ENCODE measurements at places on chromosomes 2 and 18.

DNA sequence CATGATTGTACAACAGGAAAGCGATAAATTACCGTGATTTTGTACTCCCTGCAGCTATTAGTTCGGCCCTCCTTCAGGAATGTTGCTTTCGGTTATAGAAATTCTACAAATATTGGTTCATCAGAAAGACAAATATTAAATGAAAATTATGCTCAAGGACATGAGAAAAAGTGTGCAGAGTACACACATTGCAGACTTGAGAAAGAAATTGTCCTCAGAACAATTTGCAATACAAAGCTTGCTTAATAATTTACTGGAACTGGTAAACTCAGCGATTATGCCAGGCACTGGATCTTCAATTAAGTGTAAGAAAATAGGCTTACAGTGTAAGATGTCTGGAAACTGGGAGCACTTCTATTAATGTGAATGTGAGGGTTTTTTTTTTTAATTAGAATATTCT lies 45.9 kb downstream of the ABCG8 start:
- no peak for DNase-seq

GRCh38 chr2:74441690-74442482 lies at the start of gene RTKN:
Gene RTKN, minus strand, starts transcription at chr2:74441937. Its CDS starts 121 bp downstream, at chr2:74441816.
- DNase-seq: no peak

DNA sequence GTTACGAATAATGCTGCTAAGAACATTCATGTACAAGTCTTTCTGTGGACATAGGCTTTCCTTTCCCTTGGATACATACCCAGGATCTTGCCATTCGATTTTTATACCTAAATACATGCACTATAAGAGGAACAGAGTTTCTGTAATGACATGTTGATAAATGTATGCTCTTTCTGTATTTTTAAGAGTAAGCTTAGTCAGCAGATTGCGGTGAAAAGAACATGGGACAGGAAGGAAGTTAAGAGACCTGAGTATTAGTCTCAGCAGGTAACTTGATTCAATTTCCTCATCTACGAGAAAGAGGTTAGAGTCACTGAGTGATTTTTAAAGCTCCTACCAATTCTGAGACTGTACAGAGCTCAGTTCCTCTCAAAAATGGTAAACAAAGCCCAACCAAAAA lies 2.6 kb upstream of the TLK1 start:
- no peak for DNase-seq

DNA sequence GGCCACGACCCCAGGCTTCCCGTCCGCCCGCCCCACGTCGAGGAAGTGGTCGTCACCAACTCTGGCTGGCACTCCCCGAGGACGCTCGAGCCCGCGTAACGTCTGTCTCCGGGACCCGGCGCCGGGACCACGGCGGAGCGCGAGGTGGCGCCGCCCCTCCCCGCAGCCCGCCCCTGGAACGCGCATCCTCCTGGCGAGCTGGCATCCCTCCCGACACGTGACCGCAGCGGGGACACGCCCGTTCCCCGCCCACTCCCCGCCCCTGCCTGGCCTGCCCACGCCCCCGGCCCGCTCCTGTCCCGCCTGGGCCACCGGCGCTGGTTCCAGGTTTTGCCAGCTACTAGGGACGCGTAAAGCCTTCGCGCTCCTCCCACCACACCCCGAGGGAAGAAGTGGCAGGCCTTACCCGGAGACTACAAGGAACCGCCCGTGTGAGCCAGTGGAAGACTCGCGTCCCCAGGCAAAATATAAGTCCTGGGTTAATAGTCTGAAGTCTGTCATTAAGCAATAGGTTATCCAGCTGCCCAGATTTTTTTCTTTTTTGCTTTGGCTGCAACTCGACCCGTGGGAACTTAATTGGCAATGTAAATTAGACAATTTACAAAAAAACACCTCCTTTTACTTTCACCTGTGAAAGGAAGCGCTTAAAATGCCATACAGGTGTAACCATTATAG lies at the start of gene OSBPL1A:
OSBPL1A (minus strand) TSS at position 131 of the 675 bp plus-strand sequence. CDS start 20,291 bp downstream, outside the sequence.
- DNase-seq: peak; percentile 93

GRCh38 chr18:13797157-13797611 lies 26.8 kb upstream of the MC5R start:
- peak; percentile 19 for DNase-seq

- peak; percentile 68 for DNase-seq
Measured at GRCh38 chr2:152336119-152336853, 1.3 kb downstream of the FMNL2 start.

GRCh38 chr2:88659538-88659915 lies 31.9 kb upstream of the RPIA start:
- peak; percentile 58 for DNase-seq

DNA sequence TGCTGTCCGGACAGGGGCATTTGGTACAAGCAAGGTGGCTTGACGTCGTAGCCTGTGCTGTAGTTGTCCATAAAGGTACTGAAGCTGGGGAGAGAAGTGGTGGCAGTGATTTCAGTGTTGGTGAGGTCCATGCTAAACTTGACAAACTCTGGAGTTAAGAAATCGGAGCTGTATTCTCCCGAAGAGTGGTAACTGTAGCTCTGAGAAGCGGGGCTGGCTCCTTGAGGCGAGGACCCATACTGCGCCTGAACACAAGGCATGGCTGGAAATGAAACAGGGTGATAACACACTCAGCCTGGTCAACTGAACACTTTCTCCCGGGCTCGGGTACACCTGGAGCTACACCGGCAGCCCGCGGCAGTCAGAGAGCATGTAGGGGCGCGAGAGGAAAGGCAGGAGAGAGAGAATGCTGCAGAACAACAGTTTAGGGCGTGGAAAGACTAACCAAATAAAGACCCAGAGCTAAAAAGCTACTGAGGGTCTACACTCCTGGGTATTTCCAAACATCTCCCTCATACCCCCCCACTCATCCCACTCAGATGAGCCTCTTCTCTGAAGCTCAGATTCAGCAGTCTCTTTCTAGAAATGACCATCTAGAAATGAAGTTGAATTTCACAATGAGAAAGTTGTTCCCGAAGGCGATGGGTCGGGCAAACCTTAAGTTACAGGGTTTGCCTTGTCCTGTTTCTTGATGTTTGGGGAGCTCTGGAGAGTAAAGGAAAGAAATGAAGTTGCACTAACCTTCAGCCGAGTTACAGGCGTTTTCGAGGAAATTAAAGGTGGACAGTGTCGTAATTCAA lies 2.4 kb downstream of the NR4A2 start:
- no peak for DNase-seq

- no peak for DNase-seq
Measured at GRCh38 chr18:31498574-31499524, 872 bp downstream of the DSG2 start.

- DNase-seq: peak; percentile 34
Measured at GRCh38 chr2:235856151-235856854, 311.9 kb downstream of the GBX2 start.

- DNase-seq: no peak
Measured at GRCh38 chr2:47629501-47630460, 153.2 kb upstream of the MSH6 start.

- DNase-seq: no peak
Measured at GRCh38 chr2:210555555-210555954, 844 bp upstream of the CPS1 start.

DNA sequence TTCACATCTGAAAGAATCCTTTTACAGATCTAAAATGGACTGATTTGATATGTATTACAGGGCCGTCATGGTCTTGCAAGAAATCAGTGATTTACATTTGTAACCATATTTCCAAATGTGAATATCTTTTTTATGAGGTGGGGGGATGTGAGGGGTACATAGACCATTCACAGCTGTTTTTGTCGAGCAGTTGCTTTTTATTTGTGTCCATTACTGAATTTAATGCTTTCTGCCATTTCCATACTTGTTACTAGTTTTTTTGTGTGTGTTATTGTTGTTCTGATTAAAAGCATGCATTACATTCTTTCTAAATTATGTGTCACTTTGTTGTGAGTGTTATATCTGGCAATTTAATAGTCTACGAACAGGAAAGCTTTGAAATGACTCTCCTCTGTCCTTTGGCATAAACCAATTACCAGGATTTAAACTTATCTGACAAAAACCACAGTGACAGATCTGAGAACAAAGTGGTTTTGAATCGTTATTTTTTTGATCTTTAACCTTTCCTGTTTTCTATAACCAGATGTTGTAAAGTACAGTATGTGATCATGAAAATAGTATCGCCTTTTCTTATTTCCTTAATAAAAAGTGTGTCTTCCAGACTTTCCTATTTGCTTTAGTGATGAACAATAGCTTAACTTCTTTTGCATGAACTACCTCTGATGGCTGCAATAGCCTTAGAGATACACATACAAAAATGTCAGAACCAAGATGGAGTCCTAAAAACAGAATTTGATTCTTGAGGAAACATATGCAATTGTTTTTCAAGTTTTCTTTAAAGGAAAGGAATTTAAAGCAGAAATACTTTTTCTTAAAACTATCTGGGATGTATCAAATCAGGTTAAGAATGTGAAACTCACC lies 354.2 kb upstream of the ACVR2A start:
- no peak for DNase-seq

GRCh38 chr2:30691948-30692828 lies 115.1 kb downstream of the CAPN13 start:
- peak; percentile 20 for DNase-seq

DNA sequence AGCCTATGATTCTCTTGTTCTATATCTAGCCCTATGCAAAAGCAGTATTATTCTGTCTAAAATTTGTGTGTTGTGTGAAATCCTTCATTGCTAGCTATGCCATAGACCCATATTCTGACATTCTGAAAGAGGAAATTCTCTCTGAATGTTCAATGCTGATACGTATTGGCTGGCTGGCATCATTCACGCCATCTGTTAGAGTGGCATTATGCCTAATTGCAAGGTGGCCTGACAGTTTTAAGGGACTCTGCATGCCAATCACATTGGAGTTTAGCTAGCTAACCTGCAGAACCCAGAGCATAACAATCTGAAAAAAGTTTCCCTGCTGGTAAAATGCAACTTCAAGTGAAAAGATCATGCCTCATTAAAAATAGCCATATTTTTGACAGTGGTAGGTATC lies 316.0 kb downstream of the SOX11 start:
- no peak for DNase-seq

DNA sequence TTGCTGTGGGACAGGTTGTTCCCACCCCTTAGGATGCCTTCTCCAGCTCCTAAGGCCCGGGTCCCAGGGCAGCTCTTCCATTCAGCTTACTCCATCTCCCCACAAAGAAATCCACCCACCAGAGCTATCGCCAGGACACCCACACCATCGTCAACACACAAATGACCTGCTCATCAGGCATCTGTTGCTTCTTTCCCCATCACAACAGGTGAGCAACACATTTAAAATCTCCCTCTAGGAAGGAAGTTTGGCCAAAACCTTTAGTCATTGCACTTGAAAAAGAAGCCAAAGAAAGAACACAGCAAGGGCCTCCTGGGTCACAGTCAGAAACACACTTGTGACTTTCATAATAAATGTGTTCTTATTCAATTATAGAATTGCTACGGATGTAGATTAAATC lies 289.0 kb downstream of the PIEZO2 start:
- no peak for DNase-seq

GRCh38 chr18:57051021-57051656 lies 95.7 kb upstream of the BOD1L2 start:
- no peak for DNase-seq

GRCh38 chr18:60277855-60278480 lies 94.6 kb downstream of the MC4R start:
- peak; percentile 47 for DNase-seq

- DNase-seq: peak; percentile 28
Measured at GRCh38 chr2:162210385-162210784, 32.9 kb downstream of the FAP start.

- DNase-seq: no peak
Measured at GRCh38 chr2:58891828-58892377, 650.8 kb upstream of the FANCL start.

- DNase-seq: no peak
Measured at GRCh38 chr2:152488075-152488474, 153.1 kb downstream of the FMNL2 start.

DNA sequence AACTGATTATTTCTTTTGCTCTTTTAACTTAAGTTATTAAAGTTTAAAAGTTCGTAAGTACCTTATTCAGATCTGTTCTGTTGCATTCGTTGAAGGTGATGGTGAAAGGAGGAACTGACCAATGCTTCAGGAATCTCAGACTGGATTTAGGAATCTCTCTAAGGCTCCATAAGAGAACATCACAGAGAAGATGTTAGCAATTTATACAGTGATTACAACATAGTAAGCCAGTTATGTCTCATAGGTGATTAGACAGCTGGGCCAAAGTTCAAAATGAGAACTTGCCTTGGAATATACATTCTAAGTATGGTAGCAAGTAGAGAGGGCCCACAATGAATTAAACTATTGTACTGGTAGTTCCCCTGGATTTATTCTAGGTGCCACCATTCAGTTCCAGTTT lies 3.2 kb downstream of the MARS2 start:
- DNase-seq: peak; percentile 72

- DNase-seq: no peak
Measured at GRCh38 chr2:174780191-174780840, 16.0 kb upstream of the CHRNA1 start.

- no peak for DNase-seq
Measured at GRCh38 chr2:118250463-118250862, 162.2 kb downstream of the INSIG2 start.

GRCh38 chr2:18237298-18237697 lies 323.2 kb downstream of the RDH14 start:
- no peak for DNase-seq

GRCh38 chr2:236684504-236685256 lies 115.1 kb downstream of the ACKR3 start:
- DNase-seq: no peak

DNA sequence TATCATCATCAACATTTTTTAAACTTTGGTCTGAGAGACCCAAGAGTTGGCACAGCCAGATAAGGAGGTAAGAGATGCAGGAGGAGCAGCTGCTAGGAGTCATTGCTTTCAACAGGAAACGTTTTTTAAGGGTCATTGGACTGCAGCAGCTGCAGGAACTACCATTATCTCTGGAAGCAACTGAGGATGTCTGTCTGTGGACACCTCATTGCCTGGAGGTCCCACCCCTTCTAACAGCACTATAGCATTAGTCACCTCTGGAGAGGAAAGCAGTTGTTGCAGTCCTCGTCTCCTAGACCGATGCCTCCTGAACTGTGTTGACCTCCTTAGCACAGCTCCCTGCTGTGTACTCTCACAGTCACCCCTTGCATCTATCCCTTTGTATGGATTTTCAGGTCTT lies 21.5 kb upstream of the FSHR start:
- DNase-seq: no peak

DNA sequence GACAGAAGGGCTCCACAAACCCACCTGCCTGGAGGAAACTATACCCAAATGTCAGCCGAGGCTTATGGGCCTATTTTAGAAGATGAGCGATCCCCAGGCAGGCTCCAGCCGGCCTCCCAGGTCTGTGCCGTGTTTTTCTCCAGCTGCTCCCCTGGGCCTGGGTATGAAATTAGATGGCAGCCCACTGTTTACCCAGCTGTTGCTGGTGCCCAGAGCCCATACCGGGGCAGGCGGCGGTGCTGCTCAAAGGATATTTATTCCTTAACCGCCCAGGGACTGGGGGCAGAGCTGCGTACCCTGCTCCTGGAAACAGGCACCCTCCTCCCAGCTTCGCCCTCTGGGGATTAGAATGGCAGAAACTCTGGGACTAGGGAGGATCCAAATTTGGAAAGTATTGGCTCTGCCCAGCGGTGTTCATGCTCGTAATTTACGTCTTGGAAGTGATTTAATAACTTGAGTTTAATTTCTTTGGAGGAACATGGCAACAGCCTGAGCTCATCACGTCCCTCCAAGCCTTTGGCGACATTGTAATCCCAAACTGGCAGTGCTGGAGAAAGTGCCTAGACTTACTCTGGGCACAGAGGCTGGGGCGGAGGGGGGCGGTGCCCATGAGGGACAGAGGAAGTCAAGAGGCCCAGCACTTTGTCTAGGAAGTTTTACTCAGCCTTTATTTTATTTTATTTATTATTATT lies 199.2 kb downstream of the KLHL29 start:
- no peak for DNase-seq

GRCh38 chr2:151176661-151177060 lies 85.0 kb downstream of the RBM43 start:
- DNase-seq: no peak

All from EL (cell line).